Cortex of kidney (tissue), 1 donor: ENCODE measurements at places on chromosomes 12 and 14.

- DNase-seq = no peak
These were observed 1321.5 kb upstream of the FLRT2 start for GRCh38 chr14:84208451-84208850.

GRCh38 chr12:78407722-78408121, 456.9 kb upstream of the SYT1 start:
- no peak for DNase-seq

DNA sequence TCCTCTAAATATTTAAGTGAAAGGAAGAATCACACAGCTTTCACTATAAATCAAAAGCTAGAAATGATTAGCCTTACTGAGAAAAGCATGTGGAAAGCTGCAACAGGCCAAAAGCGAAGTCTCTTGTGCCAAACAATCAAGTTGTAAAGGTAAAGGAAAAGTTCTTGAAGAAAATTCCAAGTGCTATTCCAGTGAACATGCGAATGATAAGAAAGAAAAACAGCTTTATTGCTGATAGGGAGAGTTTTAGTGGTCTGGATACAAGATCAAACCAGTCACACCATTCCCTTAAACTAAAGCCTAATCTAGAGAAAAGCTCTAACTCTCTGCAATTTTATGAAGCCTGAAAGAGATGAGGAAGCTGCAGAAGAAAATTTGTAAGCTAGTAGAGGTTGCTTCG, 190.9 kb downstream of the BTG1 start:
- no peak for DNase-seq

DNA sequence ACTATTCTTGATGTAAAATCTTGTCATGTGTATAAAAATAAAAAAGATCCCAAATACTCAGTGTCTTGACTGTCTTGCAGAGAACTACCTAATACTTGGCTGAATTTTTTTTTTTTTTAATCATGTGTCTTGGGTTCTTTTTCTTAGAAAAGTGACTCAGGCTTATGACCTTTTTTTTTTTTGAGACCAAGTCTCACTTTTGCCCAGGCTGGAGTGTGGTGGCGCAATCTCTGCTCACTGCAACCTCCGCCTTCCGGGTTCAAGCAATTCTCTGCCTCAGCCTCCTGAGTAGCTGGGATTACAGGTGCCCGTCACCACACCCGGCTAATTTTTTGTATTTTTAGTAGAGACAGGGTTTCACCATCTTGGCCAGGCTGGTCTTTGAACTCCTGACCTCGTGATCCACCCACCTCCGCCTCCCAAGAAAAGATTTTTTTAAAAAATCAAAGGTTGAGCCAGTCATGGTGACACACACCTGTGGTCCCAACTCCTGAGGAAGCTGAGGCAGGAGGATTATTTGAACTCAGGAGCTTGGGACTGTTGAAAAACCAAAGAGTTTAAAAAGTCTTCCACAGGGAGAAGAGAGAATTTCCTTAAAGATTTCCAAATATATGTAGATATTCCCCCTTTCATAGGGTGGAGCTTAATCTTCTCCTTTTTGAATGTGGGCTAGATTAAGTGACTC, 17.7 kb upstream of the TDG start:
- DNase-seq = no peak

GRCh38 chr14:105045710-105046326, 19.4 kb downstream of the GPR132 start:
- no peak for DNase-seq

- DNase-seq = no peak
These were observed 9.2 kb downstream of the RARG start for GRCh38 chr12:53222806-53223261.

- DNase-seq = no peak
These were observed 137.3 kb downstream of the CEP83 start for GRCh38 chr12:94322346-94322745.

DNA sequence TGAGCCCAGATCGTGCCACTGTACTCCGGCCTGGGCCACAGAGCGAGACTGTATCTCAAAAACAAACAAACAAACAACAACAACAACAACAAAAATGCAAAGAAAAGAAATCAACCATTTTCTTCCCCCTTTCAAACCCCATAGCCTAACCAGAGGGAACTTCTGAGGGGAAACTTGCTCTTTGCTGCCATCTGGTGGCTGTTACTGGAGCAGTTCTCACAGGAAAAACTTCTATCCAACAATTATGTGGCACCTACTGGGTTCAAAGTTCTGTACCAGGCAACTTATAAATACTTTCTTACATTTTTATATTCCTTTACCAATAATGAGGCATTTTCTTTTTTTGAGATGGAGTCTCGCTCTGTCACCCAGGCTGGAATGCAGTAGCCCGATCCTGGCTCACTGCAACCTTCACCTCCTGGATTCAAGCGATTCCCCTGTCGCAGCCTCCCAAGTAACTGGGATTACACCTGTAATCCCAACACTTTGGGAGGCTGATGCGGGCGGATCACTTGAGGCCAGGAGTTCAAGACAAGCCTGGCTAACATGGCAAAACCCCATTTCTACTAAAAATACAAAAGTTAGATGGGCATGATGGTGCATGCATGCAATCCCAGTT, 50.9 kb upstream of the BICDL1 start:
- no peak for DNase-seq

DNA sequence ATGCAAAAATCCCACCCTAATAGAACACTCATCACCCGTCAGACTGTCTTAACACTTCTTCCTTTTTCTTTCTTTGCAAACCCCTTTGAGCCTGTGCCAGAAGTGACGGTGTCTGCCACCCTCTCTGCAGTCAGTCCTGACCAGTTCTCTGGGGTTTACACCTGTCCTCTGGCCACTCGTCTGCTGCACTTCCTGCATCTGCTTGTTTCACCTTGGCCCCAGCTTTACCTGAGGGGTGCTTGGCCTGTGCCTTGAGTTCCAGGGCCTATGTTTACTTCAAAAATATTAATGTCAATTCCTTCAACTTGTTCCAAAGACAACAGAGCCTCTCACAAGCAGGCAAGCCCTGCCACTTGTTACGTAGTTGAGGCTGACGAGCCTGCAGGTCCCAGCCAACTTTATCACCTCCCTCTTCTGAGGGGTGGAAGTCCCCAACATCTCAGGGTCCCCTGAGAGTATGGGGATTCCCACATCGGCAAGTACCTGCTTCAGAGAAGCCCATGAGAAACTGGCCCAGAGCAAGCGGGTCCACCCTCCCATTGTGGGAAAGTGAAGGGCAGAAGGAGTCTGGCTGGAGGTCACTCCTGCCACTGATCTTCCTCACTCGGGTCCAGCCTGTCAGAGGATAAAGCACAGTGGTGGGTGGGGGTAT, 205.4 kb downstream of the DAD1 start:
- no peak for DNase-seq

GRCh38 chr14:73696466-73697400, 17.5 kb downstream of the PNMA1 start:
- no peak for DNase-seq

GRCh38 chr12:89493670-89494302, 30.8 kb downstream of the GALNT4 start:
- DNase-seq = no peak

DNA sequence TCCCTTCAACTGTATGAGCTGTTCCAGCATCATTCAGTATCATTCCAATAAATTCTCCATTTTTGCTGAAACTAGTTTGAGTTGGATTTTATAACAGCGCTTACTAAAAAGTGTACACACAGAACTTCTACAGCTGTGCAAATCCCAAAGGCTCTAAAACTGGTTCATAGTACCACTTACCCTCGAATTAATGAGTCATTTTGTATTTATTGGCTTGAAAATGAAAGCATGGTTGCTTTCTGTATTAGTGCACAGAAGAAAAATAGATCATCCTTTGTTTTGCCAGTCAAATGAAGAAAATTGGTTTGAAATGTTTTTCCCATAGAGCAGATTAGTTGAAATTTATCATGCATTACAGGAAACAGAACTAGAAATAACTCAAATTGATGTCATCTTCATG, 268.3 kb upstream of the CPNE8 start:
- no peak for DNase-seq

- DNase-seq = no peak
These were observed 181.1 kb downstream of the PTPN11 start for GRCh38 chr12:112599871-112600270.

- no peak for DNase-seq
These were observed 26.1 kb upstream of the PKP2 start for GRCh38 chr12:32922546-32923297.

GRCh38 chr12:124365726-124366430, 71.0 kb downstream of the RFLNA start:
- DNase-seq = no peak

GRCh38 chr12:109892748-109893147, 7.3 kb upstream of the TCHP start:
- DNase-seq = no peak

DNA sequence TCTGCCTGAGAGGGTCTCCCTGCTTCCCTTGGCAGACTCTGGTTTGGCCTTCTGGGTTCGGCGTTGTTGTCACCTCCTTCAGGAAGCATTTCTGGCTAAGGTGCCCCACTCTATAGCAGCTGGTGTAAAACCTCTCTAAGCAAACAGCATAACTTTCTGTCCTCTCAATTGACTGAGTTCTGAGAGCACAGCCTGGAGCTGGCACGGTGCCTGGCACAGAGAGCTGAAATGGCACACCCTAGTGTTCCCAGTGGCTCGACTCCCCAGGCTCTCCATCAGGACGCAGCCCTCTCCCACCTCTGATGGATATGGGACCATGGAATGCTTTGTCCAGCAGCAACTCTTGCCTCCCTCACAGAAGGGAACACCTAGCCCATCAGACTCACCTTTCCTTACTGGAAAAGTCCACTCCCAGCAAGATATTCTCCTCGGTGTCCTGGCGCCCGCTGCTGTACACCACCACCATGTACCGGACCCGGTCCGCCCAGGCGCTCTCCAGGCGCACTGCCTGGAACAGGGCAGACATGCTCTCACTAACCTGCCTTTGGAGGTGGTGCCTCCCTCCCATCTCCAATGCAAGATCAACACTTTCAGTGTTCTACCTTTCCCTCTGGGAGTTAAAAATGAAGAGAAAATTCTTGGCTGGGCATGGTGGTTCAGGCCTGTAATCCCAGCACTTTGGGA, 40.6 kb downstream of the SSH1 start:
- DNase-seq = no peak

- no peak for DNase-seq
These were observed 33.3 kb upstream of the C2CD5 start for GRCh38 chr12:22577667-22578066.

DNA sequence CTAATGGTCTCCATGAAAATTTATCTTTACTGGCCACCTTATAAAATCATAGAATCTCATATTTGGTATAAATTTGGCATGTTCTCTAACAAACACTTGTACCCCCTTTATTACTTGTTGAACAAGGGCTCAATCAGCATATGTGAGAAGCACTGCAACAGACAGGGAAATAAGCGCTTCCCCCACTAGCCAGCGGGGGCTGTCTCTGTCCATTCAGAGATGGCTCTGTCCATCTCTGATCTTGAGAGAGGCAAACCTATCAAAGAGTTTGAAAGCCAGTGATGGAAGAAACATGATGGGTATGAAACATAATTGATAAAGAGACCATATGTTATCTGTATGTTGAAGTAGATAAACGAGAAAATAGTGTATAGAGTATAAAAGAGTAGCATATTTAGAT, 326.8 kb downstream of the PDZRN4 start:
- DNase-seq = no peak

- no peak for DNase-seq
These were observed 281.1 kb downstream of the ERC1 start for GRCh38 chr12:1272142-1272541.

DNA sequence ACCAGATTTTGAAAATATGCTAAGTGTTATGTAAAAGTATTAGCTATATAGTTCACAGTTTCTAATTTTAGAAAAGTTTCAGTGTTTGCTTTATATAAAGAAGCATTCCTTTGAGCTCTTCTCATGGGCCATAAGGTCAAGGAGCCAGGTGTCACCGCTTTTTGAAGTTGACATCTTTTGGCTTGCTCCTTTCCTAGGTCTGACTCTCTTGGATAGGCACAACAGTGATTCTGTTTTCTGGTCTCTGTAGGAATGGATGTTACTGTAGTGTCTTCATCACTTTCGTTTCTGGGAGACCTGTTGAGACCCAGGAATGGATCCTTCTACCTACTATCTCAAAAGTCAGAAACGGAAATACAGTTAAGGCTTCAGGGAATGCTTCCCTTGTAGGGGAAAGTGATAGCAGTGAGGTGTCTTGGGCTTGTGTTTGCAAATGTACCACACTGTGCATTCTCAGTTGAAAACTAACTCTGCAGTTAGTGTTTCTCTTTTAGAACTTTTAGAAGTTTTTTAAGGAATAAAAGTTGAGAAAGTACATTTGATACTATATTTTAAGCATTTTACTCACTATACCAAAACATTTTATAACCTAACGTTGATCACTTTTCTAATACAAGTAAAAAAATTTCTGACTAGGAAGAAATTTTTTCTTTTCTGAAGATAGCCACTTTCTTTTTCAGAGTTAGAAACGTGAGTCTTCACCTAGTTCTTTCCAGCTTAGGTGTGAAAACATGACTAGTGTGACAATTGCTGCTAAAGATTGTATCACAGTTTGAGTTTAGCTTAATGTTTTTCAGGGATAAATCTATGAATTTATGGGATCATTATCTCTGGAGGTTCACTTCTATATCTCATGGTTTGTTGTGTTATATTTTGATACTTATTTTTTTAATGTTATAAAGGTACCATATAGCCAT, 20.8 kb downstream of the VRK1 start:
- no peak for DNase-seq

DNA sequence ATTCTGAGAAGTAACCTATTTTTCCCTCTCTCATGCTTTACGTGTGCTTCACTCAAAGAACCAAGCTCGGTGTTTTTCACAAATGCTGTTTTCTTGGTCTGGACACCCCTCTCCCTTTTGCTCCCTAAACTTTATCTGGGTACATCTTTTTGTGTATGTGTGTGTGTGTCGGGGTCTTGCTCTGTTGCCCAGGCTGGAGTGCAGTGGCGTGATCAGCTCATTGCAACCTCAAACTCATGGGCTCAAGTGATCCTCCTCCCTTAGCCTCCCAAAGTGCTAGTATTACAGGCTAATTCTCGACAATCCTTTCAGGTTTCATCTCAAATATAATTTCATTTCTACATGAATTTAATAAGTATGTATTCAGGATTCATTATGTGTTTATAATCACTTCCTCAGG, 83.2 kb downstream of the PEBP1 start:
- DNase-seq = no peak

- DNase-seq = no peak
These were observed 170.6 kb downstream of the CRADD start for GRCh38 chr12:93847517-93848474.

GRCh38 chr14:96204151-96205058, at the start of gene BDKRB2:
BDKRB2 (plus strand) TSS chr14:96204839; CDS start chr14:96237108, 32,269 bp downstream.
- no peak for DNase-seq

GRCh38 chr14:89196545-89196944, 220.5 kb downstream of the FOXN3 start:
- no peak for DNase-seq

- no peak for DNase-seq
These were observed 31.9 kb downstream of the KCTD10 start for GRCh38 chr12:109445191-109445609.

- DNase-seq = no peak
These were observed 10.4 kb downstream of the TRIM9 start for GRCh38 chr14:51084507-51084906.

- DNase-seq = no peak
These were observed 6.2 kb downstream of the SERPINA1 start for GRCh38 chr14:94382099-94382715.

- no peak for DNase-seq
These were observed 87.9 kb upstream of the AVPR1A start for GRCh38 chr12:63238892-63239291.
